ENCODE measurements at places on chromosomes 7 and 10.

- no peak for DNase-seq
Measured at GRCh38 chr7:121116396-121116795, 127.9 kb downstream of the CPED1 start.

- DNase-seq = no peak
Measured at GRCh38 chr7:2782565-2782964, 61.5 kb downstream of the GNA12 start.

GRCh38 chr10:88728107-88728763, 22.2 kb downstream of the LIPK start:
- DNase-seq = no peak

- DNase-seq = no peak
Measured at GRCh38 chr10:128062331-128062880, 63.8 kb downstream of the MKI67 start.

- no peak for DNase-seq
Measured at GRCh38 chr10:105834261-105835059, 1193.4 kb downstream of the SORCS3 start.

GRCh38 chr7:68857571-68857970, 740.7 kb upstream of the AUTS2 start:
- DNase-seq = no peak

DNA sequence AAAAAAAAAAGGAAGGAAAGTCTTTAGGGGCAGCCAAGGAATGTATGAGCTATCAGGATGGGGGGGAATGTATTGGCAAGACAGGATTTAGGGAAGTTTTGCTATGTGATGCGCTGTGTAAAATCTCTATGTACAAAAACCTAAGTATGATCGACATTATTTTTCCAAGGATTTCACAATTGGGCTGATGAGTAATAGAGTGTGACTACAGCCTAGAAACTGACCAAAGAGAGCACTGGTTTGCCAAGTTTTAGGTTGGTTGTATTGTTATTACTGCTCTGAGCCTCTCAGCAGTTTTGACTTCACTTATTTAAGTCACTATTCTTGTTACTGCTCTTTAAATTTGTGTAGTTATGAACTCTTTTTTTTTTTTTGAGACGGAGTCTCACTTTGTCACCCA, 107.3 kb downstream of the NRCAM start:
- DNase-seq = no peak

Data from NCI-H1105 (cell line).